Activated CD4-positive, alpha-beta T cell treated with anti-CD3 and anti-CD28 coated beads, Interleukin-2, amount 50 U/mL, for 16 hours (primary cell): ENCODE measurements at places on chromosomes 4 and X.

- peak; percentile 13 for DNase-seq
Observed at GRCh38 chr4:145177511-145177905, 2.9 kb downstream of the OTUD4 start.

DNA sequence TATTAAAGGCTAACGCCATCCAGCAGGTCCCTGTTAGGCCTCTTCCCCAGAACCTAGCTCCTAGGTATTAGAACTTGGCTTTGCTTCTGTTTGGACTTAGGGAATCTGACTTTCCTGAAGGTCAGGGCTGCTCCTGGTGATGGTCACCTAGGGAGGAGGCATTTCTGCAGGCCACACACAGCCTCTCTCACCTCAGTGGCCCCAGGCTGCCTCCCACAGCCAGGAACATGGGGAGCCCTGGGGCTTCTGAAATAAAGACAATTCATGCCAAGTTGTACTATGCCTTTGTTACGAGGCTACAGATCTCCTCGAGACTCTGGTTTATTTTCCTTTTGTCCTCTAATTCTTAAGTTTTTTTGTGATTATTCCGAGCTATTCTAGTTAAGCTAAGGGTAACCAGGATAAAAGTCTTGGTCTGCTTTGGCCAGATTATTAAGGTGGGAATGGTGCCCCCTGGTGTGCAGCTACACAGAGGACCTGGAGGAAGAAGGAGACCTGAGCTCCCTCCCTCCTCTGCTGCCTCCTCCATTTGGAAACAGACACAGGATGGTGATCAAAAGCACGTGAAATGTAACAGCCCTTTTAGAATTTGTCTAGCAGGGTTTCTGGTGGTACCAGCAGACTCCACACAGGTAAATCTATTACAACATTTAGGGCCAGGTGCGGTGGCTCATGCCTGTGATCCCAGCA is 131.0 kb downstream of the DCLK2 start:
- peak; percentile 35 for DNase-seq

- no peak for DNase-seq
Observed at GRCh38 chr4:31156221-31156620, 436.1 kb downstream of the PCDH7 start.

GRCh38 chr4:1207157-1207470 is 34.7 kb upstream of the SPON2 start:
- DNase-seq, result no peak

DNA sequence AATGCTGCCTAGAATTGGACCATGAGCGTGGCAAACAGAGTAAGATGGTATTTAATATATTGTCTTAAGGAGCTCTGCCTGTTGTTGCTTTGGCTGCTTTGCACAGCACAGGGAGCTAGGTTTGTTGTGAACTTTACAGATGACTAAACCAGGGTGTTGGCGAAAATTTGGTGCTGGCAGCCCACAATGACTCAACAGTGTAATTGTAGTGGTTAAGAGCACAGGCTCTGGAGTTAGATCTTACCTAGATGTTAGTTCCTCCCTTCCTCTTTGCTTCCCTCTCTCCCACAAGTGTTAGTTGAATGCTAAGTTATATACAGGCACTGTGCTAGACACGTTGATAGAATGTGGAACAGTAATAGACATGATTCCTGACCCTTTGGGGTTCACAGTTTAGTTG is 128.9 kb upstream of the TRPC5 start:
- DNase-seq, result peak; percentile 68

DNA sequence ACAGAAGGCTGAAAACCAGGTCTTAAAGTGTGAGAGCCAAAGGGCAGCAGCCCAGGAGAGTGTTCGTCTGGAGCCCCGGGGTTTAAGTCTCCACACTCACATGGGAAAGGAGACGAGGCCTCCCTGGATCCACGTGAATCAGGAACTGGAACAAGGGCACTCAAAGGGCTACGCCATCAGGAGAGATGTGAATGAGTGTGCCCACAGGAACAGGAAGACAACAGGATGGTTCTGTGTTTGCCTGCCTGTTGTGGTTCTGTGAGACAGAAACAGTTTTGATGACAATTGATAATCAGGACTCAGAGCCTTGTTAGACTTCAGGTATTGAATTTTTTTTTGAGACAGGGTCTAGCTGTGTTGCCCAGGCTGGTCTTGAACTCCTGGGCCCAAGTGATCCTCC is 4.9 kb upstream of the CTBP1 start:
- no peak for DNase-seq

DNA sequence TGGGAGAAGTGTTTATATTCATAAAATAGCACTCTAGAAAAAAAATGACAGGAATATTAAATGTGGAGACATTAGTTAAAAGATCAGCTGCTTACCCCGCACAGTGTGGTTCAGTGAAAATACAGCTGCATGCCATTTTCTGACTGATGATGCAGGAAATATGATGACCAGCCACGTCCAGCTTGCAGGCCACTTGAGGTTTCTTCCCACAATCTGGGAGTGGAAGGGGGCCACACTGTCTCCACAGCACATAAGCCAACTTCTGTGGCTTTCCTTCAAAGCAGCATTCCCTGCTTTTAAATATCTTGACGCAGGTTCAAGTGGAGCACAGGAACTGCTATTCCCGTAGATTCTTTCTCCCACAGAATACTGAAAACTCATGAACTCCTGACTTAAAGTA is 173.4 kb upstream of the GALNT7 start:
- DNase-seq, result no peak

DNA sequence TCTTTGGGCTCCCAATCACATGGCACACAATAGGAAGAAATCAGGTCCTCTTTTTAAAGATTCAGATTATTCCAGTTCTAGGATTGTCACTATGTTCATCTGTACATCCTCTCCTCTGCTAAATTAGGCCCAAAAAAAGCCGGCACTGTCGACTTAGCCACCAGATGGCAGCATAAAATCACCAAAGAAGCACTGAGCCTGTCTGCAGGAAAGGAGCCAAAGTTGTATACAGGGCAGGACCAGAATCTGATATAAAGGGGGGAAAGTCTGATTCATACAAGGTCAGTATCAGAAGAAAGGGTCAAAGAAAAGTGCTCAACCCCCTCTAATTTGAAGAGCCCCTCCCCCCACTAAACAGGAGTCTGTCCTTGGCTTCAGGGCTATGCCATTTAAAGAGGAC is 292.5 kb downstream of the CHIC1 start:
- peak; percentile 75 for DNase-seq

GRCh38 chrX:151458824-151459223 is 61.8 kb downstream of the VMA21 start:
- DNase-seq, result no peak

DNA sequence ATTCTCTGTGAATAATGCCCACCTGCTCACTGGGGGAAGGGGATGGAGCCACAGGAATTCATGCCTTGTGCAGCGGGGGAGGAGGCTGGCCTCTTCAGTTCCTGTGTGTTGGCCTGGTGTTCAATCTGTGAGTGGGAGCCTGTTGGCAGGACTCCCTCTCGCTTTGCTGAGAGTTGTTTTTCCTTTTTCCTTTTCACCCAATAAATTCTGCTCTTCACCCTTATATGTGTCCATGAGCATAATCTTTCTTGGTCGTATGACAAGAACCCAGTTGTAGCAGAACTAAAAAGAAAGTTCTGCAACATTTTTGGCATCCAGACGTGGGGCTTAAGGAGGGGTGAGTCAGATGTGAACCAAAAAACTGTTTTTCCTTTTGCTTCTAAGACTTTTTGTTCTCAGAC is 235.2 kb upstream of the HDX start:
- DNase-seq, result no peak

DNA sequence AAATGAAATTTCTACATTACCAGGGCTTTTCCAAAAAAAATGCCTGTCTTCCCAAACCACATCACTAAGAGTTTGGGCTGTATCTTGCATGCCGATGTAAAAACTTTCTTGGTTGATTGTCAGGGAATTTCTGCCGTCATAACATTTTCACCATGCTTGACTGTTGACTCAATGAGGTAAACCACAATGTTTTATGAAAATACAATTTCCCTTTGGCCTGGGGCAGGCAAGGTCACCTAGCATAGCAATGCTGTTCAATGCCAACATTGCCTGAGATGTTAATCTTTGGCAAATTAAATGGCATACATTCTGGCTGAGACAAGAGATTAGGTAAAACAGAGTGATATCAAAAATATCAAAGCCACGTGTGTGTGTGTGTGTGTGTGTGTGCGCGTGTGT is 137.1 kb upstream of the TBL1X start:
- no peak for DNase-seq

GRCh38 chrX:1506916-1507315 is 30.1 kb downstream of the P2RY8 start:
- DNase-seq, result no peak

GRCh38 chrX:34578237-34578636 is 78.8 kb downstream of the TMEM47 start:
- no peak for DNase-seq

GRCh38 chr4:27000820-27001219 is 140.2 kb downstream of the STIM2 start:
- DNase-seq, result no peak

DNA sequence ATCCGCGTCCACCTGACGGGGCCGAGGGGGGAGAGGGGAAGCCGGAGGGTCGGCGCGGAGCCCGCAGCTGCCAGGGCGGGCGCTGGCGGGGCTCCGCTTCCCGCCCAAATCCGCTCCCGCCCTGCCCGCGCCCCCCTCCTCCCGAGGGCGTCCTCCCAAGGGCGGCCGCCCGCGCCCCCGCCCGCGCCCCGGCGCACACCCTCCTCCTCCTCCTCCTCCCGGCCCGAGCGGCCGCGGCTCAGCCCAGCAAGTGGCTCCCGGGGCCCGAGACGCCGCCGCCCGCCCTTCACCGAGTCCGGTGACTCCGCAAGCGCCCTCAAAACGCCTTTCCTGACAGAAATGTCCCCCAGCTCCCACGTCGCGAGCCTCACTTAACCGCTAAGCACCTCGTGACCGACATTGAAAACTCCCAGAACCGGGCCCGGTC is 487 bp downstream of the HMGB2 start:
- DNase-seq, result peak; percentile 41

- peak; percentile 8 for DNase-seq
Observed at GRCh38 chrX:75038925-75039324, 113.7 kb upstream of the NEXMIF start.

DNA sequence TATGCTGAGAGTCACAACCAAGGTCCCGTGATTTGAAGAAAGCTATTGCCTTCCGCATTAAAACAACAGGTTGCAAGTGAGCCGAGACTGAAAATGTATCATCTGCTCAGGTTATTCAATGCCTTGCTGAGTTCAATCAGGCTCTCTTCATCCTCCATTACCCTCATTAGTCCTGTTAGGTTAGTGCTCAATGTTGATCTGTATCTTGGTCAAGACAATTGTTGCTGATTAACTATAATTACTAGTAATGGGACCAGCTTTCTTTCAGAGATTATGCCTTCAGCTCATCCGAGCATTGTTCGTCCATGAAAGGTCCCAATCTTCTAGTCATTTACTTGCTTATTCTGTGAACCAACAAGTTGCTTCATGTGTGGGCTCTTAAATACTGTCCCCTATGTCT is 534.6 kb upstream of the FAM241A start:
- DNase-seq, result no peak

GRCh38 chrX:47030339-47030738 is 47.9 kb upstream of the RGN start:
- DNase-seq, result peak; percentile 61

DNA sequence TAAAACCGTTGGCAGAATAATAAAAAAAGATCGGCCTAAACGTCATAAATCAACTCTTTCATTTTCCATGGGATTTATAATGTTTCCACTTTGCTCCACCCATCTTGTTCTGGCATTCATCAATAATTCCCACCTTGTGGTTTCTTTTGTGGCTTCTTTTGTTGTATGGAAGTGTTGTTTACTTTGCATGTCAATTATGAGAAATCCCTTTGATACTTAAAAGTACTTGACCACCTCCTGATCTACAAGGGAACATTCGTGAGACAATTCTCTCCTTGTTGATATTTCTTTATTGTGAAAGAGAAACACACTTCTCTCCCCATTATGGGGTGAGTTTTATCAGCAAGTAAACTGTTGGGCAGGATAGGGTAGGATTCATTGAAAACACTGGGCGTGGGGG is 2.8 kb downstream of the AMELX start:
- DNase-seq, result no peak

DNA sequence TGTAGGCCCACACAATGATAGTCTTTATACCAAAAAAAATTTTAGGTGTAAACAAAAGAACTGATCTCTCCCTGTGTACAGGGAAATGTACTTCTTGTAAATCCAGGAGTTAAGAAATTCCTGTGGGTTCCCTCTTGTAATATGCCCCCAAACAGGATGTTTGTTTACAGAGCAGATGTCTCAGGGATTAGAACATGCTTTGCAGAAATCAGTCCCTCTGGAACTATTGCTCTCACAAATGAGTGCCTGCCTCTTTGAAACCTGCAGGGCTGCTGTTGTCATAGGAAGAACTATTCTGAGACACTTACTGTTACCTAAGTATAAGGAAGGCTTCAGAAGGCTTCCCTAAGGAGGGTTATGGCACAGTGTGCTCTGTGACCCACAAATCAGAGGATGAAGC is 35.6 kb downstream of the PAK3 start:
- no peak for DNase-seq

GRCh38 chrX:107384397-107385105 is 64.9 kb upstream of the FRMPD3 start:
- no peak for DNase-seq

GRCh38 chrX:107716816-107717700 is 58.5 kb downstream of the TSC22D3 start:
- peak; percentile 91 for DNase-seq
